CD4-positive, CD25-positive, alpha-beta regulatory T cell (primary cell): ENCODE measurements at places on chromosomes 1 and 21.

DNA sequence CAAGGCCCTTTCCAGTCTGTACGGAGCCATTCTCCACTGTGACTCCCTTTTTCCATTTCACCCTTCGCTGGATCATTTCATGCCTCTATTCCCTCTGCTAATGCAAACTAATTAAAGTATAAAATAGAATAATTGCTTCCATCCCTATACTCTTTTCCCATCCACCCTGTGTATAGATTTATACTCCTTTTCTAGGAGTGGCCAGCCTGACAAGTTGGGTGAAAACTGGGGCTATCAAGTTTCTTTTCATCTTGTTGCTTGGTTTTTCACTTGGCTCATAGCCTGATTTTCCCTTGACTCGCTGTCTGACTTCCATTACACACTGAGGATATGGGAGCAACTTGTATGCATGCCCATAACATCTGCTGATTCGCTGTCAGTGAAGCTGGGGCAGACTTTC lies 107.0 kb downstream of the PLXNA2 start:
- no peak for DNase-seq

- DNase-seq, result no peak
Measured at GRCh38 chr21:45411810-45412206, 6.8 kb downstream of the COL18A1 start.

DNA sequence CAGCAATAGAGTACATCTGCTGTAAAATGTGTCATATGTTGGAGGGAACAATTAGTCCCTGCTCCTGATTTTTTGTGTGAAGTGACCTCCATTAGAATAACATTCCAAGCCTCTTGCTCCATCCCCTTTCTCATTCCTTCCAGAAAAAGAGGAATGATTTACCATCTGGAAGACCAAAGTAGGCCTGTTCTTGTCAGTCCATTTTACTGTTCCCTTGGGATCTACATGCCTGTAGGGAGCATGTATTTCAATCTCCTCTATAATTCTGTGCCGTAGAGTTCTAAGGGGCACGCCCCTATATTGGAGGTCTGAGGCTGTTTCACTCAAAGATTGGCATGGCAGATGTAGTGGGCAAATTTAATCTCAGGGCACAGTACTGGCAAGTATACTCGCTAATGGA lies 48.8 kb upstream of the MAN1A2 start:
- DNase-seq, result no peak

DNA sequence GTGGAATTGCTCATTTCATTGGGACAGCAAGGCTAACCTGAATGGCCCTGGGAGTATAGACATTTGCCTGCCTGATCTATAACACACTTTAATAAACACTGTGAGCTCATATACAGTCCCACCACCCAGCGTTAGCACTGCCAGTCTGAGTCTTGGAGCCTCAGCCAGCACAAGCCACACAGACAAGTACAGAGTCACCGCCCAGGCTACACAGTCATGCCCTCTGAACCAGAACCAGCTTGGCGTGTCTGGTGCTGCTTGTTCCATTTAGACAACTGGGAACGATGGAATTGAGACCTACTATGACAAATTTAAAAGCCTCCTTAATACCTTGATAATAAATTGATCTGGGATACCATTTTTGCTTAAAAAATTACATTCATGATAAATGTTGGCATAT lies 31.6 kb downstream of the NID1 start:
- DNase-seq, result no peak

- DNase-seq, result no peak
Measured at GRCh38 chr1:42043811-42044210, 109.4 kb upstream of the GUCA2B start.

DNA sequence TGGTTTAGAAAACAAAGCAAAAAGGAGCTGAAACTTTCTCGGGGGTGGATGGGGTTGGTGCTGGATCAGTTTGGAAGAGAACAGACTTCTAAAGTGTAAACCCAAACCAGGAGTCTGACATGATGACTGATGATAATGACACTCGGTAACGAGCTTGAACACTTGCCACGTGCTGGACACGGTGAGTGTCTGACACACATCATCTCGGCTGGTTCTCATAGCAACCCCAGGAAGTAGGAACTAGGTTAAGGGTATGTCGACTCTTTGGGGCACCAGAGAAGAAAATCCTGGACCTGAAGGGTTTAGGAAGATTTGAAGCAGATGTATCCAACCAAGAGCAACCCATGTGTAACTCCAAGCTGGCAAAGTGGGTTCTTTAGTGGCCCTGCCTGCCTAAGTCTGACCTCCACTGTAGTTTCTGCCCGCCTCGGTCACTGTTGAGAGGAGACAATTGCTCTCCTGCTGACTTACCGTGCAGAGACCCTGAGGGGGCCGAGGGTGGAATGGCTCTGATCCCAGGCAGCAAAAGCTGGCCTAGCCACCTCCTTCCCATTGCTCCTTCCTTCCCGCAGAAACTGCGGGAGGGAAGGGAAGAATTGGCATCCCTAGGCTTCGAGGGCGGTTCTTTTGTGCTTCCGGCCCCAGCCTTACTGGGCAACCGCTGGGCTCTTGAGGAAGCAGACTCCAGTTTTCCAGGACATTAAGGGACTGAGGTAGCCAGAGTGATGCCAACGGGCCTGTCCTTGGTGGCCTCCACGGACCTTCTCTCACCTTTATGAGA lies 156.0 kb downstream of the TOMM20 start:
- DNase-seq, result no peak

DNA sequence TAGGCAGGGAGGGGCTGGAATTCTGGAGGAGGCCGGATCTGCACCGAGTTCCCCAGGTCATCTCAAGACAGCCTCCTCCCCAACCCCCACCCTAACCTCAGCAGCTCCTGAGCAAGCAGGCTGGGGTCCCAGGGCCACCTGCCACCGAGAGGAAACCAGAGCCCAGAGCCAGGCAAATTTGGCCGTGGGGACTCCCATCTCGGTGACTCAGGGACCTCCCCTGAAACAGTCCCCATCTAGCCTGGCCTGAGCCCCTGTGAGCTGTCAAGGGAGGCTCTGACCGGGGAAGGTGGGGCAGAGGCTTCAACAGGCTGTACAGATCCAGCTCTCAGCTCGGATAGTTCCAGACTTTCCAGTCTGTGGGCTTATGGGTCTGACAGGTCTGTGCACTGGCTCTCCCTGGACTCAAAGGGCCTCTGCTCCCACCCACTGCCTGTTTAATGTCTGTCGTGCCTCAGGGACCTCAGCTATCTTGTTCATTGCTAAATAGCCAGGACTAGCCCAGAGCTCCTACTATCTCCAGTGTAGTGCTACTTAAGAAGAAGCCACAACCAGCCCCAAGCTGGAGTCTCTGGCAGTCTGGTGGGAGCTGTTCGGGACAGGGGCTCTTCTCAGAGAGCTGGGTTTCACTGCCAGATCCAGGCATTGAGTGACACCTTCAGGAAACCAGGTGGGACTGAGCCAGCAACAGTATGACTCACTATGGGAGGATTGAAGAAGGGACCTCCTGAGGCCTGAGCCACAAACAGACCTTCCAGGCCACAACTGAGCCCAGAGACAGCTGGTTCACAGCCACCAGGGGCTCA lies 25.6 kb downstream of the MATN1 start:
- DNase-seq, result no peak

DNA sequence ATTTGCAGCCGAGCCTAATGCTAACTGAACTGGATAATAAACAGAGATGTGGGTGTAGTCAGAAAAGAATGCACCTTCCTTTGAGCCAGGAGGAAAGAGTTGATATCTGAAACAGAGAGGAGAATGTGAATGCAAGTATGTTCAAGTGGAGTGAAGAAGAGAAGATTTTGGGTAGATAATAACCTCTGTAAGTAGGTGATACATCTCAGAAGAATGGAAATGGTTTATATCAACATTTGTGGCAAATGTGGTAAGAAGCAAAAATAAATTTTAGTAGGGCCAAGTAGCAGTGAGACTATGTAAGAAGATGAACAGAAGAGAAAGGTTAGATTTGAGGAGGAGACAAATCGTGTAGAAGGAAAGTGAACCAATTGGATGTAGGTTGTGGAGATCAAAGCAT lies 1.7 kb upstream of the DNTTIP2 start:
- DNase-seq, result no peak

- DNase-seq, result no peak
Measured at GRCh38 chr1:220872296-220872695, 6.9 kb upstream of the HLX start.

GRCh38 chr1:202224453-202224852 lies 30.9 kb downstream of the LGR6 start:
- DNase-seq, result no peak

DNA sequence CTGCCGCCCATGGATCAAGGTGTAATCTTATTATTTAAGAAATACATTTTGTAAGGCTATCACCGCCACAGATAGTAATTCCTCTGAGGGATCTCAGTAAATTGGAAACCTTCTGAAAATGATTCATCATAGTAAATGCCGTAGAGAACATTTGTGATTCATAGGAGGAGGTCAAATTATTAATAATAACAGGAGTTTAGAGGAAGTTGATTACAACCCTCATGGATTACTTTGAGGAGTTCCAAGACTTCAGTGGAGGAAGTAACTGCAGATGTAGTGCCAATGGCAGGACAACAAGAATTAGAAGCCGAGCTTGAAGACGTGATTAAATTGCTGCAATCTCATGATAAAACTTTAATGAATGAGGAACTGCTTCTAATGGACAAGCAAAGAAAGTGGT lies 280.1 kb downstream of the PTPRC start:
- no peak for DNase-seq

DNA sequence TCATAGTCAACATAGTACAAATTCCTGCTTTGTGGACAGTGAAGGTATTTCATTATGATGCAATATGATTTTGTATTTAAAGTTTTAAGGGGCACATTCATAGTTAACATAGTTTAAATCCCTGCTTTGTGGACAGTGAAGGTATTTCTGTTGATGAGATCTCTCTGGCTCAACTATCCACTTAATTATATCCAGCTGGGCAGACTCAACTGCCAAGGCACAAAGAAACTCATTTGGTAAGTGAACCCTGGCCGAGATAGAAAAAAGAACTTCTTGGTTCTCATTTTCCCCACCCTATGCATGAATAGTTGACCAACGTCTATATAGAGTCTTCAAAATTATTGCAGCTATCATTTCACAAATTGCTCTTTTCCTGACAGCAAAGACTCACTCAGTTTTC lies 1194.6 kb downstream of the NCAM2 start:
- no peak for DNase-seq
